ENCODE measurements at places on chromosomes 1 and 21.

GRCh38 chr1:32105338-32105737, 2.5 kb upstream of the KPNA6 start:
- DNase-seq: no peak

DNA sequence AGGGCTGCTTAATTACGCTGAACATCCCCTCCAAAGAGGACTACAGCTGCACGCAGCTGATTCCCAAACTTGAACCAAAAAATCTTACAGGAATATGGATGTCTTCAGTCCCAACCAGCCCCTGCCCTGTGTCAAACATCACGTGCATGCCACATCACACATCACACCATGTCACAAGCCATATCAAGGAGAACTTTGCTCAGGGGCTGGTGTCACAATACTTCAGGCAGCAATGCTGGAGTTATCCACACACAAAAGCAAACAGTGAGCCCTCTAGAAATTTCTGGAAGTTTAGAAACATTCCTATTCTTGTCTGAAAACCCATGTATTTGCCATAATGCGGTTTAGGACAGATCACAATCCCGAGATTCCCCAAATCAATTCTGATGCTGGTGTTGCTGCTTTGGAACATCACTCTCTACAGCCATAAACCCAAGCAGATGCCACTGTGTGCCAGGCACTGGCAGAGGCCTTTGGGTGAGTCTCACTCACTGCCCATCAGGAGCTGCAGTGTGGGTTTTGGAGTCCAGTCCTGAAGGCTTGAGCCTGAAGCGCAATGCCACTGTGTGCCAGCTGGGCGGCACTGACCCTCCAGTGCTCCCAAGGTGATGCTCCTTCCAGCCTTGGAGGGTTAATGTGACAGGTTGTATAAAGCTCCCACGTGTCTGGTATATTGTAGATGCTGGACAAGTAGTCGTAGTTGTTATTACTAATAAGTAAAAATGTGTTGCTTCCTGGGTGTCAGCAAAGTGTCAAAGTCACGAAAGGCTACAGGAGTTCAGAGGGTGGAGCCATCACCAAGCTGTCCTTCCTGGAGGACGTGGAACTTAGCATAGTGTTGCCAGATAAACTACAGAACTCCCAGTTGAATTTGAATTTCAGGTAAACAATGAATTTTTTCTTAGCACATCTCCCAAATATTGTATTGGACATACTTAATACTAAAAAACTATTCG, 20.1 kb upstream of the EFNA1 start:
- no peak for DNase-seq

GRCh38 chr21:33541105-33541711, 709 bp downstream of the GART start:
- no peak for DNase-seq

DNA sequence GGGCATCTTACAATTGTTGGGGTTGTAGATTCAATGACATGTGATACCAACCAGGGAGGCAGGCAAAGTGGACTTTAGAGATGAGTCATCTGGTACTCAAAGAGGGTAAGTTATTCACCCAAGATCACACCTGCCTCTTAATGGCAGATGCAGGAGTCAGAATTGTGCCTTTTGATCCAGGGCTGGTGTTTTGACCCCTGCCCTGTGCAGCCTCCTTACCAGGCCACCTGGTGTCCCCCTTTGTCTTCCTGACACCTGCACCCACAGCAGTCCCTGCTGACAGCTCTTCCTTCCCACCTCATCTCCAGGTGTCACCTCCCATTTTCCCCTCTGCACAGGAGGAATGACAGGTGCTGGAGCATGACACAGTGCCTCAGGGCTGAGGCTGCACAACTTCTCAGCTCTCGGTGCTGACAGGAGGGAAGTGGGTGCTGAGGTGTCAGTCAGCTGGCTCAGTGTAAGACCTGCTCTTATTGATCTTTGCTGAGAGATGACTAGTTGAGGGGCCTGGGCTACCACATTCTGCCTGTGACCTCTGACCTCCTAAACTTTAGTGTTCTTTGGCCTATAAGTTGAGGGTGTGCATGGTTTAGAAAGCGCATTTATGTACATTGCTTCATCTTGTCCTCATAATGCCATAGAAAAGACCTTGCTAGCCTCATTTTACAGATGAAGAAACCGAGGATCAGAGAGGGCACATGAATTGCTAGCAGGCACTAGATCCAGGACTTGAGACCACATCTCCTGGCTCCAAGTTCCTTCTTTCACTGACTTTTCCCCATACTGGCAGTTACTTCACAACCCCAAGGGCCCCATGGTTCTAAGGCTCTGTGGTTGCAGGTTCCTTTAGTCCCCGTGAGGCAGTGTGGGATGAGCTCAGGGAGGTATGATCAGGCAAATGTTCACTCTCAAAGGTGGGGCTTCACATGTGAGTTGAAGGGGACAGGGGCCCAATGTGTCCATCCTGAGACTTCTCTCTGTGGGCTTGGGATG, 31.3 kb downstream of the CACNA1E start:
- no peak for DNase-seq

Measured in stimulated activated CD4-positive, alpha-beta T cell treated with anti-CD3 and anti-CD28 coated beads, Interleukin-4, amount 100 ng/mL, for 4 hours (primary cell).